ENCODE measurements at places on chromosomes 2 and 18. TPM values are rescaled to one million over a fixed set of nuclear protein-coding genes. Genes with fewer than 3 reads are reported as not detected.

UGT1A5 gene
- not detected for total RNA-seq

AP1S3 gene
- total RNA-seq, result 26.6 TPM

REG3G gene
- total RNA-seq, result not detected

OR6B2 gene
- not detected for total RNA-seq

ARHGEF33 gene
- total RNA-seq, result 26.1 TPM

AOX1 gene
- total RNA-seq, result 2.8 TPM

FBLN7 gene
- total RNA-seq, result 5.3 TPM

Data from cerebellum (tissue), 4 donors.